ENCODE measurements at places on chromosomes 16 and 17.

DNA sequence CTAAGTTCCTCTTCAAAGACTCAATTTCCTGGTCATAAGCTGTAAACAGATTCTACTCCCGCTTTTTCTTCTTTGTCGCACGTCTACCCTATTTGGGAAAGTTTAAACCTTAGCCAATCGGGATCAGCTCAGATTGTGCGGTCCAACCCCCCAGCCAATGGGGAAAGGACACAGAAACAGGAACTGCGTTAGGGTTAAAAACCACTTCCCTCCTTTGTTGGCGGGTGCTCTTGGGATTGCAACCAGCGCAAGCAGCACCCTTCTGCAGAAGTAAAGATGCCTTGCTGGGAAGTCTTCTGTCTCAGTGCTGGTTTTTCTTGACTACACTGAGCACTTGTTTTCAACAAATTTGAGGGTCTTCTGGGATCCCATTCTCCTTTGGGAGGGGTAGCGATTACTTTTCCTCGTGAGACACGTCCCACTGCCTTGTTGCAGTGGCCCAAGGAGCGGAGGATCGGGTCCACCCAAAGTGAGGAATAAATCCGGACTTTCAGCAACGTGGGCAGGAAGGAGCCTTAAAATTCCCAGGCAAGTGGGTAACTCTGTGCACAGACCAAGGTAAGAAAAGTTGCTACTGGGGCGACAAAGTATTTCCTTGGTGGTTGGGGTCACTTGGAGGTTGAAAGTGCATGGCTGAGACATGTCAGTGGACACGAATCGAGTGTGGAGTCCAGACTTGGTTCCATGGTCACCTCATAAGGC is 1.0 kb upstream of the YPEL3 start:
- no peak for DNase-seq

DNA sequence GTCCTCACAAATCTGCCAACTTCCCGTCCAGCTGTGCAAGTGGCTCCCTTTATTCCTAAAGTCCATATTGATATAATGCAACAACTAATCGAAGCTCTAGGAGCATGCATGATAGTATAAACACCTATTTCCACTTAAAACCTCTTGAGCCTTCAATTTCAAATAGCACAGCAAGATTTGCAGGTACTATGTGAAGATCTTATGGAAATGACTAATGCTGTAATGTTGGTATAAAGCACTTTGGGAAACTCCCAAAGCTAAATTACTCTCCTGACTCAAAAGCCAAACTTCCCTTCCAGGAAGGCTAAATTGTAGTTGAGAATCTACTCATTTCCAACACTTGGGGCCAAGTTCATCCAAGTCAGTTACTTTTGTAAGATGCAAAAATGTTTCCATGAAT is 287.6 kb upstream of the CDH11 start:
- DNase-seq, result no peak

DNA sequence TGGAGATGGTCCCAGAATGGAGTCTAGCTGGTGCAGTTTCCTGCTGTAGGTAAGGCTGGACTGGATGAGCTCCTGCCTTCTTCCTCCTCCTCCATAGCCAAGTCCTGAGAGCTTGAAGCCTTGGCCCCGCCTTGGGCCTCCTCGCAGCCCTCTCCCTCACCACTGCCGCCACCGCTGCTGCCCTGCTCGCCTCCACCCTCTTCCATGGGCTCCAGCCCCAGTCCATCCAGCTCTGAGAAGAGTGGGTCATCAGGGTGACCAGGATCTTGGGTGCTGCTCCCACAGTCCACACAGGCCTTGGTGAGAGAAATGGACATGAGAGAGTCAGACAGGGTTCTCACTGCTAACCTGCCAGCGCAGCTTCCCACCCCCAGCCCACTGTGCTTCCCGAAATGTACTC is 11.2 kb downstream of the PER1 start:
- no peak for DNase-seq

- DNase-seq, result no peak
Measured at GRCh38 chr17:43106552-43106951, 18.6 kb downstream of the BRCA1 start.

GRCh38 chr17:162689-163088 is 18.8 kb downstream of the DOC2B start:
- DNase-seq, result no peak

- no peak for DNase-seq
Measured at GRCh38 chr17:2076087-2076984, 21.4 kb downstream of the HIC1 start.

DNA sequence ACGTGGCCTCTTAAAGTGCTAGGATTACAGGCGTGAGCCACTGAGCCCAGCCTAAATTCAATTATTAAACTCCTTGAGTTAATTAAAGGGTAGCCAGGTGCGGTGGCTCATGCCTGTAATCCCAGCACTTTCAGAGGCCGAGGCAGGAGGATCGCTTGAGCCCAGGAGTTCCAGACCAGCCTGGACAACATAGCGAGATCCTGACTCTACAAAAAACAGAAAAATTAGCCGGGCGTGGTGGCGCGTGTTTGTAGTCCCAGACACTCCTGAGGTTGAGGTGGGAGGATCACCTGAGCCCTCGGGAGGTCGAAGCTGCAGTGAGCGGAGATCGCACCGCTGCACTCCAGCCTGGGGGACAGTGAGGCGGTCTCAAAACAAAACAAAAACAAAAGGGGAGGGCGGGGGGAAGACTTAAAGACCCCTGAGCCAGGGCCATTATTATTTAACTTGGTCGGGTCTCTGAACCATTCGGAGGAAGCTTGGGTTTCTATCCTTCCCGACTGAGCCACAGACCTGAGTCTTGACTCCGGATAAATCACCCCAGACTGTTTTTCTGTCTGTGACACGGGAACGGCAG is 19.5 kb downstream of the BCL7C start:
- no peak for DNase-seq

DNA sequence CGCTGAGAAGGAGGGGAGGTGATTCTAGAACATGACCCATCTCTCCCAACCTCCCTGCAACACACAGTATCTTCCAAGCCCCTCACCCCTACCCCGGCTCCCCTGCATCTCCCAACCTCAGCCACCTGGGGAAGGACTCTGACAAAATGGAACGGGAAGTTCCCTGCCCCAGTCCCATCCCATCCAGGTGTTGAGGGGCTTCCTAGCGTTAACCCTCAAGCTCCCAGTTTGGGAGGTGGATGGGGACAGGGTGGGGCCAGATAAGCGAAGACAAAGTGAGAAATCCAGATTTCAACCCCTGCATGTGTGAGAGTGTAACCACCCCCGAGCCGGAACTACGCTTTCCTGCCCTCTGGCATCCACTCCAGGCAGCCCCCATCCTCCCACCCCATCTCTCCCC is 1.8 kb downstream of the ZSCAN10 start:
- DNase-seq, result no peak

- DNase-seq, result no peak
Measured at GRCh38 chr17:38324772-38325171, 19.0 kb downstream of the GPR179 start.

GRCh38 chr17:14197586-14197985 is 39.1 kb downstream of the CDRT15 start:
- DNase-seq, result no peak

- DNase-seq, result no peak
Measured at GRCh38 chr16:85471469-85472431, 141.4 kb upstream of the GSE1 start.

GRCh38 chr16:69762814-69763598 is 874 bp downstream of the WWP2 start:
- no peak for DNase-seq

DNA sequence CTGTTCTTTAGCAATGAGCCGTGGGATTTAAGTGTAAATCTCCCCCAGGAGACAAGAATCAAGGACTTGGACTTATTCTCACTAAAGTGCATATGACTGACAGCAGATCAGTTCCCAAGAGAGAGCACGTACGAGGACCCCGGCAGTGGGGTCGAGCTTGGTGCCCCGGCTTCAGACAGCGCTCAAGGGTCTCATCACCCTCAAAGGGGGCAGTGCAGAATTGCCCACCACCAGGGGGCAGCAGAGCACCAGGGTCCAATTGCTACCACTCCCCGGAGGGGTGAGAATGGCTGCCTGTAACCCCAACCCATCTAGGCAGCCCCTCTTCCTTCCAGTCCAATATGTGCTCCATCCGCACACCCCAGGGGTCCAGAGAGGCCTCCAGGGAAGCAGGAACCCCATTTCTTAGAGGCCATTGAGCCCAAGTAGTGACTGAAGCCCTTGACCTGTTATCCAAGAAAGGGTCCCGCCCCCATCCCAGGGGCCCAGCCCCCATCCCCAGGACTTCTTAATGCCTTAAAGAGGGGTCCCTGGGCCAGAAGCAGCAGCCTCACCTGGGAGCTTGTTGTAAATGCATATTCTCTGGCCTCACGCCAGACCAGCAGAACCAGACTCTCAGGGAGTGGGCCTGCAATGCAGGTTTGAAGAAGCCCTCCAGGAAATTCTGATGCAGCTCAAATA is 86.1 kb downstream of the ZDHHC7 start:
- DNase-seq, result no peak

GRCh38 chr17:57928928-57929327 is 26.3 kb downstream of the CUEDC1 start:
- no peak for DNase-seq

DNA sequence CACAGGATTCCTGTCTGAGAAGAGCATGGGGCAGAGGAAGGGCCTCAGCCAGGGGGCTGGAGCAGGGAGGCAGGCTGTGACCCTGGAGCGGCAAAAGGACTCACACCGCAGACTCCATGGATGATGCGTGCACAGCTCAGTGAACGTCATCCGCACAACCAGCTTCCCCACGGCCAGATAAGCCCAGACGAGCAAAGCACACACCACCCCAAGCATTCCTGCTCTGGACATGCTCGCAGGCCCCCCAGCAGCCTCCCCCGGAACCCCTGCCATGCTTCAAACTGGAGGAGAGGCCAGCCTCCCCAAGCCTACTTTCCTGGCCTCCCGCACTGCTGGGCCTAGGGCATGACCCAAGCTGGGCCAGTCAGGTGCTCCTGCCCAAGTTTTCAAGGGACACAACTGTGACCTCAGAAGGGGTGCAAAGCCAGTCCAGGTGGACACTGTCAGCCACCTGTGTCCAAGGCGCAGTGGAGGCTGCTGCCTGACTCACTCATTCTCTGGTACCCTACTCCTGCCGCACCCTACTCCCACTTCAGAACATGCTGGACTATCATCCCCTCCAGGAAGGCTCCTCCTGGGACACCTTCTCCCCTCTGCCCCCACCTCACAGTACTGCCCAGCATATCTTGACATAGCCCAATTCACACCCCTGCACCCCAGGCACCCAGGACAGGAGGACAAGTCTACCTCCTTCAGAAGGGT is 4.8 kb downstream of the BCAR1 start:
- DNase-seq, result no peak

GRCh38 chr16:1982013-1982433 is 754 bp upstream of the NOXO1 start:
- no peak for DNase-seq

- no peak for DNase-seq
Measured at GRCh38 chr16:9039210-9039609, 52.2 kb upstream of the HAPSTR1 start.

GRCh38 chr16:31436221-31437045 is 6.2 kb downstream of the ZNF843 start:
- DNase-seq, result no peak

DNA sequence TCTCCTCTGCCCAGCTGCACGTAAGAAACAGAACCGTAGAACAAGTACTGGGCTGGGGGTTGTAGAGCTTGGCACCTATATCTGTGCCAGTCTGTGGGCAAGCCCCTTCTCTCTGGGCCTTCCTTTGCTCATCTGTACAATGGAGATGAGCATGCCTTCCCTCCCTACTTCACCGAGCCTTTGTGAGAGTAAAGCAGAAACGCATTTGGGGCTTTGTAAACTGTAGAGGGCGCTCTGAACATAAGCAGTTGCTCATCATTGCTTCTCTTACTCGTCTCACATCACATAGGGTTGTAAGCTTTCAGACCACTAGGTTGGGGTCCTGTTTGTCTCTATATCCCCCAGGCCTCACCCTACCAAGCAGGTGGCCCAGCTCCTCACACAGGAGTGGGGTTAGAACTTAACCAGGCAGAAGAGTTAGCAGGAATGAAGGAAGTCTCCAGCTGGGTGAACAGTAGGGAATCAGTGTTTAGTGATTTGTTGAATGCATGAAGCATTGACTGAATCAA is 15.1 kb downstream of the SAMD14 start:
- no peak for DNase-seq

DNA sequence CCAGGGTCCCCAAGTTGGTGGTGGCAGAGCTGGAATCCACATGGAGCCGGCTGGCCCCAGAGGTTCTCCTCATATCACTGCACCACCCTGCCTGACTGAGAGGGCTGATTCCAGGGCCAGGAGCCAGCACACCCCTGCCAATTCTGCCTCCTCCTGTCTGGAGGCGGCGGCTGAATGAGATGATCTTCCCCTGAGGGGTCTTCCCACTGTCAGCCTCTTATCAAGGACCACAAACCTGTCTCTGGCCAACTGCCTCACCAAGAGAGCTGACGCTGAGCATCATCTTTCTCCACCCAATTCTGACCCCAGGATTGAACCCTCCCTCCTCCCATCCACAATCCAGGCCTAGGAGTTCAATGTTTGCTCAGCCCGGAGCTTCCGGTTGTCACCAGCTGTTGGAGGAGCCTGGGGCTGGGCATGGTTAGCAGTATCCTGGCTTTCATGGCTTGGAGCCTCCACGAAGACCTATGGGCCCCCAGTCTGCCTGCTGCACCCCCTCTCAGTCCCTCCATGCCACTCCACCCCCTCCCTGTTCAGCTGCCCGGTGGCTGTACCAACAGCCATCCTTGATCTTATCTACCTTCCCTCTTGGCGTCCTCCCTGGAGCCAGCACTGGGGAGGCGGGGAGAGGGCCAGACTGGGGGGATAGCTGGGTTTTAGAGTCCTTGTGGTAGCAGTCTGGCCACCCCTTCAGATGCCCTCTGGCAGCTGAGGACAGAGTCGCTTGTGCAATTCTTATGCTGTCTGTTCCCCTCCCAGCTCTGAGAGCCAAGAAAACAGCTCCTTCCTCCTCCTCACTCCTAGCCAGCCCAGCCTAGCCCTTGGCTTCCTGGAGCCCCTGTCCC is 25.6 kb downstream of the ABCC3 start:
- no peak for DNase-seq

DNA sequence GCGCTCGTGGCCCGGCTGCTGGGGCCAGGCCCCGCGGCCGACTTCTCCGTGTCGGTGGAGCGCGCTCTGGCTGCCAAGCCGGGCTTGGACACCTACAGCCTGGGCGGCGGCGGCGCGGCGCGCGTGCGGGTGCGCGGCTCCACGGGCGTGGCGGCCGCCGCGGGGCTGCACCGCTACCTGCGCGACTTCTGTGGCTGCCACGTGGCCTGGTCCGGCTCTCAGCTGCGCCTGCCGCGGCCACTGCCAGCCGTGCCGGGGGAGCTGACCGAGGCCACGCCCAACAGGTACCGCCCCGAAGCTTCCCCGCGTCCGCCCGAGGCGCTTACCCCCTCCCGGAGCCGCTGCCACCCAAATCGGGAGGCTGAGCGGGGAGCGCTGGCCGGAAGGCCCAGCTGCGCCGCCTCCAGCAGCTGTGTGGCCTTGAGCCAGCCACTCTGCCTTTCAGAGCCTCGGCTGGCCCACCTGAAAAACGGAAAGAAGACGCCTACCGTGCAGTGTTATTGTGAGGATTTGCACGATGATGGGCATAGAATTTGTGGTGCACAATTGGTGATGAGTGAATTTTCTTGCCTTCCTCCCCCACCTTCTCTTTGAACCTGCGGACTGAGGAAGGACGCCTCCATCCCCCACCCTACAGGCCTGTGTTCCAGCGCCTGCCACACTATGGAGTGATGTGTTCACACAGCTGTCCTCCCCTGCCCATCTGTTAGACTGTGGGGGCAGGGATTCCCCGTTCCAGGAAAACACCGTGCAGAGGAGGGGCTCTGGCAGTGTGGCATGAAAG is 523 bp downstream of the NAGLU start:
- no peak for DNase-seq

GRCh38 chr17:80826955-80827645 is 164.5 kb upstream of the CHMP6 start:
- DNase-seq, result no peak

Measured in cortex of kidney (tissue), 1 donor.